ENCODE measurements at places on chromosomes 11 and 22. TPM values are rescaled to one million over a fixed set of nuclear protein-coding genes. Genes with fewer than 3 reads are reported as not detected.

GRCh38 chr22:50083462-50084079 lies 1.7 kb downstream of the MLC1 start:
- no peak for DNase-seq
- no peak overlapping the region for H3K4me3 ChIP-seq

DNA sequence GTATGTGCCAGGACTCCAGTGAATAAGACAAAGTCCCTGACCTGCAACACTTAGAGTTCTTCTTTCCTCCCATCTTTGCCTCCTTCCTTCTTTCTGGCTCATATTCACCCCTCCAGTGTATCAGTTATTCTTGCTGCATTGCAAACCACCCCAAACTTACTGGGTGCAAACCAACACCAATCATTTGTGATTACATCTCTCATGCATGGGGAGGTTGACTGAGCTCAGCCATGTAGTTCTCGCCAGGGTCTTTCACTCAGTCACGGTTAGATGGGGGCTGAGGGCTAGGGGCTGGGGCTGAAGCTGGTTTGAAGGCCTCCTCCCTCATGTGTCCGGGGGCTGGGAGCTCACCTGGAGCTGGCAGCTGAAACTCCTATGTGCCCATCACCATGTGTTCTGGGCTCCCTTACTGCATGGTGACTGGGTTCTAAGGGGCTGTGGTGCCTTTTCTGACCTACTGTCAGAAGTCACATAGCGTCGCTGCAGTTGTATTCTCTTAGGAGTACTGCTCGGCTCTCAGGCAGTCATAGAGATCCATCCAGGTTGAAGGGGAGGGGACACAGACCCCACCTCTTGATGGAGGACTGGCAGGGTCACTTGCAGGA lies 35.0 kb upstream of the CACNG2 start:
- peaks cover 4% of the 10 kb centered on the region for H3K36me3 ChIP-seq
- H3K4me1 ChIP-seq: no peaks in the 10 kb centered on the region
- peak; percentile 9 for DNase-seq
- no peak overlapping the region for H3K27ac ChIP-seq
- H3K4me3 ChIP-seq: no peak overlapping the region
- no peaks in the 10 kb centered on the region for H3K27me3 ChIP-seq

DNA sequence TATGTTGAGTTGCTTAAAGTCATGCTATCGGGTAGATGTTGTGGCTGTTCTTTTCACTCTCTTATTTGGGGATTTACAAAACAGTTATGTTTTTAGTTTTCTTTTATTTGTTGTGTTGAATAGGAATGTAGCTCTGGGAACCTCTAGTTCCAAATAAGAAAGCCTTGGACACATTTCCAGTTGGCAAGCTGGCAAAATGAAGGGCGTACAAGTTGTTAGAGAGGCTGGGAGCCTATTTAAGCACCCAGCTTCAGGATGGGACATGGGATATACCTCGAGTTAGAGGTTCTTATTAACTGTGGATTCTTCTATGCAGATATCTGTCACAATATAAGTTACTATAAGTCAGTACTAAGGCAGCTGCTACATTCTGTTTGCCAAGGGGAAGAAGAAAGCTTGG lies 22.8 kb downstream of the PPARA start:
- H3K27ac ChIP-seq: no peak overlapping the region
- H3K4me3 ChIP-seq: no peak overlapping the region
- no peak for DNase-seq
- H3K4me1 ChIP-seq: no peaks in the 10 kb centered on the region
- H3K27me3 ChIP-seq: no peaks in the 10 kb centered on the region
- H3K36me3 ChIP-seq: 0 out of 2 replicates have a peak, but pooled peaks cover 1% of the 10 kb centered on the region

Gene TPST2
- total RNA-seq: 52.2 TPM

DNA sequence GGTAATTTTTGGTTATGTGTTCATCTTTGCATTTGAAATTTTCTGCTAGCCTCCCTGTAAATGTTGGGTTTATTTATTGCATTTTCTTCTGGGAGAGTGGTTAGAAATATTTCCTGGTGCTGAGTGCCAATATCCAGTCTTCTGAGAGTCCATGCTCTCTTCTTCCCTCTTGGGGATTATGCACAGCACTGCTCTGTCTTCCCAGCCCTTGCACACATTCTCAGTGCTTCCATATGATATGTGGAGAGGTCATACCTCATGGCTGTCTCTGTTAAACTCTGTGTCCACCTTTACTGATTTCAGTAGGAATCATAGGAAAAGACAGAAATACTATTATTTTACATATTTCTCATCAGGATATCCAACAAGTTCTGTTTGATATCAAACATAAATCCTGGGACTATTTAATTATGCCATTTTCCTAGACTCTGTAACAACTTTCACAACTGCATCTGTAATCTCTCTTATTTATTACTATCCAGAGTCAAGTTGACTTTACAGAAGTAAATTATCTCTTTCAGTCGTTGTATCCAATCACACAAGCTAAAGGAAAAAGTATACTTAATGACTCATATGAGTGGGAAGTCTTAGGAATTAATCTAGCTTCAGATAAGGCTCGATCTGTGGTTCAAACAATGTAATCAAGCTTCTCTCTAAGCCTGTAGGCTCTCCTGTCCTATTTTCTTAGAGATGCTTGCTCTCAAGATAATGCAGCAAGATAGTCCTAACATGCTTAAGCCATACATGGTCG lies 2.7 kb upstream of the NXPE1 start:
- no peak for DNase-seq
- no peak overlapping the region for H3K27ac ChIP-seq
- no peaks in the 10 kb centered on the region for H3K36me3 ChIP-seq

DNA sequence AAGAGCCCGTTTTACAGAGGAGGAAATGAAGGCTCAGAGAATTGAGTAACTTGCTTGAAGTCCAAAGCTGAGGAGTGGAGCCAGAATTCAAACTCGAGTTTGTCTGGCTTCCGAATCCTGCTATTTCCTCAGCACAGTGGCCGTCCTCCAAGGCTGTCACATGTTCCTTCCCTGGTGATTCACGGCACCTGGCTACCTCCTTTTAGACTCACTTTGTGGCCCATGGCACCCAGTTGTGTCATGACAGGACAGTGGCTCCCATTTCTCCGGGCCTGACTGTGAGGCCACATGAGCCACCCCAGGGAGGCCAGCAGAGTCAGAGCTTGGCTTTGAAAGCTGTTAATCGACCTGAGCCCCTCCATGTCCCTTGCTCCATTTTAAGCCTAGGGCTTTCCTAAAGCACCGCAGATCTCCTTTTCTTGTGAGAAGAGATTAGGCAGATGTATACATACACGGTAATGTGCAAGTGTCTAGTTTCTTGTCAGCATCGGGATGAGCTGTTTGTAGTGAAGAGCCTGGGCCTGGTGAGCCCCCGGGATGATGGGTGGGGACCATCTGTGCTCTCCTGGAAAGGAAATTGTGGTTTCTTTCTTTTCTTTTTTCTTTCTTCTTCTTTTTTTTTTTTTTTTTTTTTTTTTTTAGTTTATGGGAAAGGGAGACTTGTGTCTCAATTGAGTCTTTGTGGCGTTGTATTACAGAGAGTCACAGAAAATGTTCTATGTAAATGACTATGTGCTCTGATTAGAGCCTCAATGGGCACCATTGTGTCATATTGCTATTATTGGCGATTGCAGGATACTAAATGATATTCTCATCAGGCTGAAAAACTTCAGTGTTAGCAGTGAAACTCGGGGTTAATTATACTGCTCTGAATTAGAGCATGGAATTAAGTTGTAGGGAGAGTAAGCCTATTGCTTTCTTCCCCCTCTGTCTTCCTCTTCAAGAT lies 54.8 kb downstream of the PTPRJ start:
- DNase-seq: no peak
- no peaks in the 10 kb centered on the region for H3K27me3 ChIP-seq
- no peak overlapping the region for H3K27ac ChIP-seq
- no peak overlapping the region for H3K4me3 ChIP-seq

Gene TMEM45B
- 0.35 TPM for total RNA-seq

Gene C1QTNF5
- 0.33 TPM for total RNA-seq

DNA sequence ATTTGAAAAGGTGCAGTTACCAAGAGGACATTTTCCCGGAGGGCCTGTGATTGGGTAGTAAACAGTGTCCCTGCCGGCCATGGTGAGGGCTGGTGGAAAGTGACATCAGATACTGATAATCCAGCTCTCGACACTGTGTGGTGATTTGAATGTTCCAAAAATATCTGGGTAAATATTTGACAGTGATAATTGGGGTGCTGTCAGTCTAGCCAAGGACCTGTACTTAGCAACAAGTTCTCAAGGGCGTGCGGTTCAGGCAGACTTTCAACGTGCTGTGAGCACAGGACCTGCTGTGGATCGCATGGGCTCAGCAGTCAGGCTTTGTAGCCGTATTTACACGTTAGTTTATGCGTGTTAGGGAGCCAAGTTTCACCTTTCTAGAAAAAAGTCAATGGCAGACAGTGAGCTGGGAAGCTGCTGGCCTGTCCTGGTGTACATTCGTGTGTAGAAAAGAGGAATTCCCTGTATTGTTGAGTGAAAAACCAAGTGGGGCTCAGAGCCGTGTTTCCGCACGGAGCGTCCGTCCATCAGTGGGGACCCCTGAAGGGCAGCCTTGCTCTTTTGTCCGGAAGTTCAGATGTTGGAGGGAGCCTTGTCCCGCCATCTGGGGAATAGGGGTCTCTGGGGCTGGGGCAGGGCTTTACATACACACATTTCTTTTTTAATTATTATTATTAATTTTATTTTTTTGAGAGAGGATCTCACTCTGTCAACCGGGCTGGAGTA lies 11.3 kb downstream of the TRMU start:
- H3K27me3 ChIP-seq: no peaks in the 10 kb centered on the region
- DNase-seq: no peak
- no peak overlapping the region for H3K27ac ChIP-seq
- no peaks in the 10 kb centered on the region for H3K4me1 ChIP-seq
- H3K4me3 ChIP-seq: no peak overlapping the region
